ENCODE measurements at places on chromosomes 1 and 21.

DNA sequence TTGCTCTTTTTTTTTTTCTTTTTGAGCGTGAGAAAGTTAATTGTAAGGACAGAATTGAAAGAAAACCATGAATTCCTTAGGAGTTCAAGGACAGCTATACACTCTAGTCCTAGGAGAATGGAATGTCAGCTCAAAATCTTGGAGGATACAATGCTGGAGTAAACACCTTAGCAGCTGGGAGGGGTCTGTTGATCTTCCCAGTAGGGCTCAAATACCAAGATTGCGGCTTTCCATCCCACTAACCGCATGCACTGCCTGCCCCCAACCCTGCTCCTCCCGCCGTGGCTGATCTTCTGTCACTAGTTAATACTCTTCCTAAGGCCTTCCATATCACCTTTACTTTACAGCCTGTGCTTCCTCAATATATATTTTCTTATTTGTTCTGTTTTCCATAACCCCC, 2.6 kb upstream of the PDC start:
- ATAC-seq = peak; percentile 16

GRCh38 chr1:30462826-30463425, 260.5 kb downstream of the MATN1 start:
- ATAC-seq = no peak

- ATAC-seq = no peak
Measured at GRCh38 chr1:237884237-237884636, 6.5 kb downstream of the ZP4 start.

GRCh38 chr1:3314491-3315381, 139.7 kb upstream of the ARHGEF16 start:
- ATAC-seq = no peak

GRCh38 chr1:179251675-179252074, 22.2 kb upstream of the ABL2 start:
- no peak for ATAC-seq

- ATAC-seq = no peak
Measured at GRCh38 chr1:221631556-221631955, 110.3 kb downstream of the DUSP10 start.

GRCh38 chr1:181500636-181501035, 17.3 kb downstream of the CACNA1E start:
- ATAC-seq = no peak

GRCh38 chr1:202588503-202589189, 121.6 kb downstream of the SYT2 start:
- ATAC-seq = no peak

DNA sequence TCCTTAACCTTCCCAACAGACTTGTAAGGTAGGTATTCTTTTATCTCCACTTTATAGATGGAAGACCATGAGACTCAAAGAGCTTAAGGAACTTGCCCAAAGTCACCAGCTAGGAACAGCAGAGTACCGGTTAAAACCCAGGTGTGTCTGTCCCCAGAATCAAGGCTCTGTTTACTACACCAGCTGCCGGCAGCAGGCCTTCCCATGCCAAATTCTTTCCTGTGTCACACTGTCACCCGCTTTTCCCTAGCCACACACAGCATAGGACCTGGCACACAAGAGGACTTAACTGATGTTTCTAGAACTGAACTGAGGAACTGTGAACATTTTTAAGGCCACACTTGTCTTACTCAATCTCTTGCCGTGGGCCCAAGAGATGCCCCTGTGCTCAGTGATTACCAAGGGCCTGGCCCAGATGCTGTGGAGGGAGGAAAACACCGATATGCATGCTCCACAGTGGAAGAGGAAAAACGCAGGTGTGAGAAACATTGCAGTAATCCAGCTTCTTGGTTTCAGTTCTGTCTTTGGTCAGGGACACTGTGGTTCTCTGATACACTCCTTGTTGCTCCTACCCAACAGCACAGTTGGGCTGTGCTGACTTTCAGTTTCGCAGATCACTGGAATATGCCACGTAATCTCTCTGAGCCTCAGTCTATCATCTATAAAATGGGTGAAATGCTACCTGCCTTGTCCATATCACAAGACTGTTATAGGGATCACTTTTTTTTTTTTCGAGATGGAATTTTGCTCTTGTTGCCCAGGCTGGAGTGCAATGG, 13.9 kb upstream of the LY9 start:
- ATAC-seq = peak; percentile 96

- ATAC-seq = no peak
Measured at GRCh38 chr1:42960566-42961311, 2.1 kb upstream of the SLC2A1 start.

- ATAC-seq = peak; percentile 3
Measured at GRCh38 chr21:45019076-45019886, 55.1 kb upstream of the ADARB1 start.

GRCh38 chr1:121483961-121484424, 299.2 kb downstream of the SRGAP2C start:
- no peak for ATAC-seq

- no peak for ATAC-seq
Measured at GRCh38 chr1:182754087-182754486, 35.5 kb upstream of the NPL start.

GRCh38 chr1:229758101-229759036, 132.3 kb downstream of the URB2 start:
- no peak for ATAC-seq

GRCh38 chr1:174998569-174999215, 1.1 kb upstream of the CACYBP start:
- ATAC-seq = peak; percentile 22

DNA sequence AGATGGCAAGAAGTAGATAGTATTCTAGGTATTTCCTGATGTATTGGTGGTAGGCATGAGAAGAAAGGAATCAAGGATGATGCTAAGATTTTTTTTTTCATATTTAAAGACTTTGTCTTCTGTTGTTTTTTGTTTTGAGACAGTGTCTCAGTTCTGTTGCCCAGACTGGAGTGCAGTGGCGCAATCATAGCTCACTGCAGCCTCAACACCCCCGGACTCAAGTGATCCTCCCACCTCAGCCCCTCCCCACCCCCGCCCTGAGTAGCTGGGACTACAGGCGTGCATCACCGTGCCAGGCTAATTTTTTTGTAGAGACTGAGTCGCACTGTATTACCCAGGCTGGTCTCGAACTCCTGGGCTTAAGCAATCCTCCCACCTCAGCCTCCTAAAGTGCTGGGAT, 2.8 kb upstream of the CAPZB start:
- no peak for ATAC-seq

DNA sequence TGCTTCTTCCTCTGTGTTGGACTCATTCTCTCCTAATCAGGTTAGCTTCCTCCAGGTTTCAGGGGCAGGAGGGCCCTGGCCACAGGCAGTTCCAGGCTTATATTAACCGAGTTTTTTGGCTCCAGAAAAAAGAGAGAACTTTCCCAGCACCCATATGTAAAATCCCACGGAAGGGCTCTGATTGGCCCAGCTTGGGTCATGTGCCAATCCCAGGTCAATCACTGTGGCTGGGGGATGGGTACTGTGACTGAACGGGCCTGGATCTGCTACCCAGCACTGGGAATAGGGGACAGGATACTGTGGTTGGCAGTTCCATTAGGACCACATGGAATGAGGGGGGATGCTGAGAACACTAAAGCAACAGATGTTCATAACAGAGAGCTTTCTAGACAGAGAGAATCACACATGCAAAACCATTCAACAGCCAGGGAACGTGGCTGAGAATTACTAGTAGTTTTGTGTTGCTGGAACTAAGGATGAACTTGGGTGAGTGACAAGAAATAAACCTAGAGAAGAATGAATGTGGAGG, 51.1 kb upstream of the NEK2 start:
- no peak for ATAC-seq
